ENCODE measurements at places on chromosomes 6 and 20.

GRCh38 chr20:36153204-36153603, 1.3 kb upstream of the EPB41L1 start:
- no peak for DNase-seq

DNA sequence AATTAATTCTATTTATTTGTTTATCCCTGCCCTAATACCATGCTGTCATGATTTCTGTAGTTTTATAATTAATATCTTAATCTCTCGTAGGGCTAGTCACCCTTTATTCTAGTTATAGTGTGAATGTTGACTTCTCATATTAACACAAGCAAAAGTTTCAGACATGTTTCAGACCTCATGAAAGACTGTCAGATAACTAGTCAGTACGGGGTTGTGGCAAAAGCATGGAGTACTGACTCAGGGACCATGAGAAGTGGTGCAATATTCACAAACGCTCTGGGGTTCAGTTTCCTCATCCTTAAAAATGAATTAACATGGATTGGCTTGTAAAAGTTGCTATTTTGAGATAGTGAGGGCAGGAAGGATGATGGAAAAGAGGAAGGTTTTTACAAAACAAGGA, 148.9 kb downstream of the TMEM200A start:
- no peak for DNase-seq

DNA sequence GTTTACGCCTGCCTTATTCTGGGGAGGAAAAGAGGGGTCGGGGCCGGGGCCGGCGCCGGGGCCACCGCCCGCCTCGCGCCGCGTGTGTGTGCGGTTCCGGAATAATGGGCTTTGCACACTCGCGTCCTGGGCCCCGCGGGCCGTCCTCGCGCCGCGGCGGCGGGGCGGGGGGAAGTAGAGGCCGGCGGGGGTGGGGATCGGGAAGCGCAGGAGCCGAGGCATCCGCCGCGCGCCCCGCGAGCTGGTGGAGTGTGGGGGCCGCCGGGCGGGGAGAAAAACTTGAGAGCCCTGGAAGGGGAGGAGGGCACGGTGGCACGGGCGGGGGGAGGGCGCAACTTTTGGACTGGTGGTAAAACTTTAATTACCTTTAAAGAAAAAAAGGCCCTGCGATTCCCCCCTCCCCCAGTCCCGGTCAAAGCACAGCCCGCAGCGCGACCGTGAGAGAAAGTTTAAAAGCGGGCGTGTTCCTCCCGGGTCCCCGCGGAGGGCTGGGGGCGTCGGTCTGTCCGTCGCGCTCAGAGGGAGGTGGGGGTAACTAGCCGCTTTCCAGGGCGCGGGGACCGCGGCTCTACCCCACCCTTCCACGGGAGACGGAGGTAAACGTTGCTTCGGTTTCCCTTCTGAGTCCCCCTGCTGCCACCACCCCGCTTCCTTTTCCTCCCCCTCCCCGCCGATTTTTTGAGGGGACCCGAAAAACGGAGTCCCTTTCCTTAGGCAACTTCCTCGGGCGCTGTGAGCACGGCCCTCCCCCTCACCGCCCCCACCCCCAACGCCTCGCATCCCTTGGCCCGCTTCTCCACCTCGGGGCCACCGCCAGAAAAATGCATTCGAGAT, 1.9 kb downstream of the L3MBTL3 start:
- peak; percentile 6 for DNase-seq

DNA sequence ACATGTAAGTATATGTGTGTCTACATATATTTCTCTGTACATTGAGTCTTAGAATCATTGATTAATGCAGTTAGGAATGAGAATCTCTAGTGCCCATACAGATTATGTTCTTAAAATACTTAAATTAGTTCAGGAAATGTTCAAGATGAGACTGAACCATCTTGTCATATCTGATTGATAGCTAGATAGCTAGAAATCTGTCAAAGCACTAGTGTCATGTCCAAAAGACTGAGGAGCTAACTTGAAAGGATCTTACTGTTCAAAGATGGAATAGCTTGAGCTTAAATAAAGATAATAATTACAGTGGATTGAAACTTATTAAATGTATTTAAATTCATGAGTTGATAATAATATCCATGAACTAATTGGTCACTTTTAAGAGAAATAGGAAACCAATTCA, 191.7 kb upstream of the TCF21 start:
- DNase-seq = no peak

GRCh38 chr6:10993896-10994295, 50.2 kb downstream of the ELOVL2 start:
- DNase-seq = no peak

DNA sequence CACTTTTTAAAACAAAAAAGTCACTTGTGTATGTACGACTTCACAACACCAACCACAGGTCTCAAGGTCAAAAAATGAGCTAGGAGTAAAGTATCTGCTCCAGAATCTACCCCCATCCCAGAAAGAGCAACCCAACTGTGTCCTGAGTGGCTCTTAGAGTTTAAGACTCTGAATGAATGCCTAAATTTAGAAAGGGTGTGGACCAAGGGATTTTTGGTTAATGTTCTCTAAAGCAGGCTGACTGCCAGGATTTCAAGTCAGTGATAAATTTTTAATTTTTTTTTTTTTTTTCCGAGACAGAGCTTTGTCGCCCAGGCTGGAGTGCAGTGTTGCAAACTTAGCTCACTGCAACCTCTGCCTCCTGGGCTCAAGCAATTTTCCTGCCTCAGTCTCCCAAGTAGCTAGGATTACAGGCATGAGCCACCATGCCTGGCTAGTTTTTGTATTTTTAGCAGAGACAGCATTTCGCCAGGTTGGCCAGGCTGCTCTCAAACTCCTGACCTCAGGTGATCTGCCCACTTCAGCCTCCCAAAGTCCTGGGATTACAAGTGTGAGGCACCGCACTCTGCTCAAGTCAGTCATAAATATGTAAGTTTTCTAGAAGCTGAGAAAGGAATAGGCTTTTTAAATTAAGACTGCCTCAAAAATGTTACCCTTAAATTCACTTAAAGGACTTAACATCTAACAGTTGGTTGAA, 20.2 kb downstream of the STAU1 start:
- DNase-seq = no peak

DNA sequence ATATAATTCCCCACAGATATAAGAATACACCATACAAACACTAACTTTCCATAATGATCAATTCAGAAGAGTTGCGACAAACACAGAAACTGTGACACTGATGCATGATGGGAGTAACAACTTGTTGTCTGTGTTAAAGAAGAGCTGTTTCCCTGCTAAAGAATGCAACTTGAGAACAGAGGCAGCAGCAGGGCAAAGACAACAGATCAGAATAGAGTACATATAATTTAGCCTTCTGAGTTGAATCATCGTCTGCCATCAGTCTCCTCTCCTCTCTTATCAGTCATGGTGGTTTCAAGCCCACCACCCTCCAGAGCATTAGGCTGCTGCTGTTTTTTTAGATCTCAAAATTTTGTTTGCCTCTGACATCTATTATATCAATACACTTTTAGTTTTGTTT, 280.4 kb downstream of the UBE3D start:
- DNase-seq = no peak

DNA sequence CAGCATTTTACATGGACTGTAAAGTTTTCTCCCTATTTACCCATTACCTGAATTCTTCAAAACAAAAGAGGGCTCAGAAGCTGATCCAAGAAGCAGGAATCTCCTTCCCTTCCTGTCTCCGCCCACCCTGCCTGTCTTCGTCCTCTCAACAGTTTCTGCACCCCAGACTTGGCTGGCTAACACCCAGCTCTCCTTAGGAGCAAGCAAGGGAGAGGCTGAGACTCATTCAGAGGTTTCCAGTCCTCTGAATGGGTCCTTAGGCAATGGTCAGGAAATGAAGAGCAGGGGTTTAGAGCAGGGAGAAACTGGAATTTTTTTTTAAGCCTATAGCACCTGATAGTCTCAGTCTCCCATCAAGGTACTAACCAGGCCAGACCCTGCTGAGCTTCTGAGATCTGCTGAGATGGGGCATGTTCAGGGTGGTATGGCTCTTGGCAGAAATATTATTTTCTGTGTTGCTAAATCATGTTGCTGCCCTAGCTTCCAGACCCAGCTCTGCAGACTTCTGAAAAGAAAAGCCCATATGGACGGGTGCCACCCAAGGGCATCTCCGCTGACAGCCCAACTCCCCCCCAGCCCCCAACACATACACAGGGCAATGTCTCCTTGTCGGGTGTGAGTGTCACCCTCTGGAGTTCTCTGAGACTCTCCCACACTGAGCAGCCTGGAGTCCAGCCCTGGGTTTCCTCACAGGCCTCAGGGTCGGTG, 74.6 kb upstream of the CD93 start:
- DNase-seq = peak; percentile 28

GRCh38 chr20:52565614-52566013, 374.0 kb upstream of the ZFP64 start:
- no peak for DNase-seq

DNA sequence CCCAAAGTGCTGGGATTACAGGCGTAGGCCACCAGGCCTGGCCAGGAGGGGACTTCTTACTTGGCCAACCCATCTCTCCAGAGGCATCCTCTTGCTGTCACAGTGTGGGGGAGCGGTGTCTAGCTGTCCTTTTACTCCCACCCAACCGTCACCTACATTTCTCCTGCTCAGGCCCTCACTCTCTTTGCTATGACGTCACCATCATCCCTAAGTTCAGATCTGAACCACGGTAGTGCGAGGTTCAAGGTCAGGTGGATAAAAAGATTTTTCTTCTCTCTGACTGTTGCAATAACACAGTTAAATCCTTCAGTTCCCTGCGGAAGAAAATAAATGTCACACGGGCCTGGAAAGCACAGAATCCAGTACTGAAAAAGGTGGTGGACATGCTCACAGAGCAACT, 7.3 kb upstream of the RAET1L start:
- DNase-seq = no peak

GRCh38 chr20:58202044-58202443, 26.4 kb downstream of the ANKRD60 start:
- no peak for DNase-seq

DNA sequence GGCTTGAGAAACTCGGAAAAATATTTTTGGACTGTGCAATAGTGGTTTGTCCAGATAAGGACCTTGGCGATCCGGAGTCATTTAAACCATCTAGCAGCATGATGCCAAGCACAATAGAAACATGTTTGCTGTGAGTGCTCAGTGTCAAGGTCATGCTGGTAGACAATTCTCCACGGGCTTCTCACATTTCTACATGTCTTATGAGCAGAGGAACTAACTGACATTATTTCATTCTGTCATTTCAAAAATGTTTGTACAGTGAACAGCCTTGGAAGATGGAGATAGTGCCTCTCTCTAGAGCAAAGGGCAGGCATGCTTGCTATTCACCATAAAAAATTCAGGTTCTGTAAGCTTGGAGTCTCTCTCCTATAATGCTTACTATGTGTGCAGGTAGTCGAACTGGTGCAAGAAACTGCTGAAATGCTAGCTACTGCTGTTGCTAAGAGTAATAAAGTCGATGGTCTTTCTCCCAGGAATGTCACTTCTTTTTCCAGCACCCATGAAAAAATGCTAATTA, 25.4 kb upstream of the CCN2 start:
- no peak for DNase-seq

GRCh38 chr6:43733471-43734293, 36.3 kb upstream of the VEGFA start:
- peak; percentile 46 for DNase-seq

GRCh38 chr6:678520-678919, 14.4 kb downstream of the EXOC2 start:
- DNase-seq = no peak

DNA sequence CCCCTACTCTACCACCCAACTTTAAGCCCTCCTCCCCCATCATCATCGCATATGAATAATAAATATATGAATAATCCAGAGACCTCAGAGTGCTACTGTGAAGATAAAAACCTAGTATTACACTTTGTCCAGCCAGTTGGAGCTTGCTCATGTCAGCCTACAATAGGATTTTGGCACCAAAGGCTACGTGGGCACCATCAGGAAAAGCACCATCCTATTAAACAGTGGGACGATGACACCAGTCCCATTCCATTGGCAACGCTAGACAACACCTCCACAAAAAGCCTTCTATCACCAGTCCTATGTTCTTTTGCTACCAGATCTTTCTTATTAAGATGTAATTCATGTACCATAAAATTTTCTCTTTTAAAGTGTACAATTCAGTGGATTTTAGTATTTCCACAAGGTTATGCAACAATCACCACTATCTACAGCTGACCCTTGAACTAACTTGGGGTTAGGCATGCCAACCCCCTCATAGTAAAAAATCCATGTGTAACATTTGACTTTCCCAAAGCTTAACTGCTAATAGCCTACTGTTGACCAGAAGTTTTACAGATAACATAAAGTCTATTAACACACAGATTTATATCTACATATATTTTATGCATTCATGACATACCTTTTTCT, 41.1 kb downstream of the CNKSR3 start:
- no peak for DNase-seq

All from mammary epithelial cell (primary cell).